ENCODE measurements at places on chromosomes 1 and 21.

- DNase-seq, result no peak
Measured at GRCh38 chr1:45765999-45766792, 15.7 kb upstream of the IPP start.

DNA sequence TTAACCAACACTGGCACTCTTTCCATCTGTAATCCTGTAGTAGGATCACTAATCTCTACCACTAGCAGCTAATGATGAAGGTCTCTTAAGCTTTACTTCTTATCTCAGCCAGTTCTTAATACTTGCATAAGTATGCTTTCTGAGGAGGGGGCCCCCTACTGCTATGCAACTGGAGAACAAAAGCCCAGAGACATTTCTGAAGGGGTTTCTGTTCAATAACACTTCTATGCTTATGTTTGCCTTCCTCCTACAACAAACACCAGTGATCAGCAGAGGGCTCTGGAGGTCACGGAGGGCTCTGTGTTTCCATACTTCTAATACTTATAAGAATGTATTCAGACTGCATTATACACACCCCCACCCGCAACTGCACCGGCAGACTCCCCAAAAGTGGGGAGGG is 215.8 kb downstream of the BARHL2 start:
- DNase-seq, result no peak

DNA sequence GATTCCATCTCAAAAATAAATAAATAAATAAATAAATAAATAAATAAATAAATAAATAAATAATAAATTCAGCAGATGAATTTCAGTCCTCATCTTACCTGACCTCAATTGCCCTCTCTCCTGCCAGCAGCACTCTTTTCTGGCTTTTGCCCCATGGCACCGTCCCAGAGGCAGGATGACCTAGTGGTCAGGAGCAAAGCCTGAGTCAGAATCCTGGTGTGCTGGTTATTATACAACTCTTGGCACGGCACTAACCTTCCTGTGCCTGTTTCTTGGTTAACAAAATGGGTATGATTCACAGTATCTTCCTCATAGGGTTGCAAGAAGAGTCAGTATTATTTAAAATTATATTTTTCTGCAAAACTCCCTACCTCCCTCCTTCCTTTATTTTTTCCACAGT is 43.0 kb downstream of the NKAIN1 start:
- no peak for DNase-seq

DNA sequence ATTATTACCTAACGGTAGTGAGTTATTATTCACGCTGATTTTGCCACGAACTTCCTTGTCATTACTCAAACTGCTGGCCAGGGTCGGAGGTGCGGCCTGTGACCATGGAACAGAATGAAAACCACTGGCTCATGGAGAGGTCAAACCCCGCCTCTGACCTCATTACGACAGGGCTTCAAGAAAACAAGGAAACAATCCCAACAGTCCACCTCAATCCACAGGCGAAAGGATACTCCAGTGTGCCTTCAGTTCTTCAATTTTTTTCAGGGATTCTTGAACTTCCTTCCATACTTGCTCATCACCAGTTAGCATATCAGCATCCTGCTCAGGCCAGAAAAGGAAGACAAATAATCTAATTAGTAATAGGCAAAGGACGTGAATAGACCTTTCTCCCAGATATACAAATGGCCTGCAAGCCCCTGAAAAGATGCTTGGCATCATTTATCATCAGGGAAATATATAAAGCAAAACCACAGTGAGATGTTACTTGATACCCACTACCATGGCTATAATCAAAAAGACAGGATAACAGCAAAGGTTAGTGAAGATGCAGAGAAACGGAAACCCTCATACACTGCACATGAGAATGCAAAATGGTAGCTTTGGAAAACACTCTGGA is 643.4 kb downstream of the SMYD3 start:
- DNase-seq, result no peak

GRCh38 chr1:42745851-42746250 is 5.8 kb upstream of the CLDN19 start:
- DNase-seq, result no peak

DNA sequence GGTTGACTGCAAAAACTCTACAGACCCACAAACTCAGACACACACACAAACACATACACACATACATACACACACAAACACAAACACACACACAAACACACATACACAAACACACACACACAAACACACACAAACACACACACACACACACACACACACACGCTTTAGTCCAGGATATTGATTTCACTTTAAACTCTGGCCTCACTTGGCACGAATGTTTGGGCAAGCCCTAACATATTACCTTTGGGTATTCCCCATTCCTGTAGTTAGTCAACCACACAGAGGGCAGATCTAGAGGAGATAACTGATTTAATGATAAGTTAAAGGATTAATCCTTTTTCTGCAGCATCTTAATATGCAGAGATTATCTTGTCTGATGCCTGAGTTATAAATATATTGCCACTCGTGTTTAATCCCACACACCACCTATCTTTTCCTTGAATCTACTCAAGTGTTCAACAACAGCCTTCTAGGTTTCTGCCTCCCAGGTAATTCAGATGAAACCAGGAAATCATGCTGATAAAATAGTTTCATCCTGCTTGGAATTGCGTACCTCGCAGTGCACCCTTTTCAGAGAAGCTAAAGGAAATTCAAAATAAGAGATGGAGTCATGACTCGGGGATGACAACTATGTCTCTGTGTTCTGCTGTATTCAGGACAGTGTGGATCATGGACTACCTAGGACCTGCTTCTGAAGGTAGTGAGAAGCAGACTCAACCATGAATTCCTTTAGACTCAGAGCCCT is 14.5 kb upstream of the RUNX1 start:
- no peak for DNase-seq

- no peak for DNase-seq
Measured at GRCh38 chr1:107643766-107644165, 321.2 kb downstream of the VAV3 start.

DNA sequence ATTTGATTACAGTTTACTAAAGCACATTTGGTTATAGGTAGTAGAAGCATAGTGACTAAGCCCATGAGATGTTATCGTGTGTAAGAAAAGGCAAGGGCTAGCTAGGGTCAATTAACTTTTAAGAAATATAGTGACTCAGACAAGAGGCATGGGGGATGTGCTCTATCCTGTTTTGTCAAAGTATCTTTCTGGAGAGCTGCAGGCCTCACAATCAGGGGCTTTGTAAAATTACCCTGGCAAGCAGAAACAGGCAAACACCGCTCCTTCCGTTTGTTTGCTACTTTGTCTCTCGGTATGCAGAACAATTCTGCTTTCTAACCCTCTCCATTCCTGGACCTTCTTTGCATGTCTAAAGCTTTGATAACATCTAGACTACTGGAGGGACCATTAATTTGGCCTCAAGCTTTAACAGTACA is 26.1 kb upstream of the ZNF697 start:
- DNase-seq, result no peak

- DNase-seq, result no peak
Measured at GRCh38 chr1:9363061-9363471, 70.4 kb downstream of the SPSB1 start.

GRCh38 chr1:119227456-119227855 is 87.0 kb upstream of the WARS2 start:
- DNase-seq, result no peak

DNA sequence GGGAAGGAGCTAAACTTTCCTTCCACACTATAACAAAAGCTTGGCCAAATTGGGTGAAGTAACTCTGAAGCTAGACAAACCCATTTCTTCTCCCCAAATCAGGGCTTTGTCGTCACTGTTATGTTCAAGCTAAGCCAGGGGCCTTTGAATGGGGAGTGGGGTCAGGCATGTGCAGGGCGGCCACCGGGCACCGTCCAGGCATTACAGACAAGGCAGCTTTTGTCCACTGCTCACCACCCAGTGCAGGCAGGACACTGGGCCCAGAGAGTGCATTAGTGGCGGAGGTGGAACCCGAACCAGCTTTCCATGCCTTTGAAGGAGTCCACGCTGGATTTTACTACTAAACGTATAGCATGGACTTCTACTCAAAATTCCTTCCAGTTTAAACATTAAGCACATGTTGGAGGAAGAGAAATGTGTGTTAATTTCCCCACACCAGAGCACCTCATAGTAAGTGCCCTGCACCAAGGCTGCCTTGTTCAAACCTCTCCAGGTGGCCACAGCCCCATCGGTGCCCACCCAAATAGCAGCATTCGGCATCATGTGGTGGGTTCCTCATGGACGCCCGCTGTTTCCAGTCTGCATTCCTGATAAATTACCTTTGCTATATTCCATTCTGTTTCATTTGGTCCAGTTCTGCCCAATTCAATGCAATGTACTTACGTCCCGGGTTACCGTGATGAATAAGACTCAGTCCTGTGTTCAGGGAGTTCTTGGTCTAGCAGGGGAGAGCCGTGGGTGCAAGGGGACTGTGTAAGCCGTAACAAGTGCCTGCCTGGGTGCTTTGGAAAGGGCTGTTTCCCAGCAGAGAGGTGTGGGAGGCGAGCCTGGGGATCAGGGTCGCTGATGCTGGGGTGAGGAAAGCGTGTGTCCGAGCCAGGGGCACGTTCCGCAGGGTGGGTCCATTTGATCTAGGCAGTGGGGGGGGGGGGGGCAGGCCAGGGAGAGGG is 1.6 kb downstream of the UBASH3A start:
- no peak for DNase-seq

DNA sequence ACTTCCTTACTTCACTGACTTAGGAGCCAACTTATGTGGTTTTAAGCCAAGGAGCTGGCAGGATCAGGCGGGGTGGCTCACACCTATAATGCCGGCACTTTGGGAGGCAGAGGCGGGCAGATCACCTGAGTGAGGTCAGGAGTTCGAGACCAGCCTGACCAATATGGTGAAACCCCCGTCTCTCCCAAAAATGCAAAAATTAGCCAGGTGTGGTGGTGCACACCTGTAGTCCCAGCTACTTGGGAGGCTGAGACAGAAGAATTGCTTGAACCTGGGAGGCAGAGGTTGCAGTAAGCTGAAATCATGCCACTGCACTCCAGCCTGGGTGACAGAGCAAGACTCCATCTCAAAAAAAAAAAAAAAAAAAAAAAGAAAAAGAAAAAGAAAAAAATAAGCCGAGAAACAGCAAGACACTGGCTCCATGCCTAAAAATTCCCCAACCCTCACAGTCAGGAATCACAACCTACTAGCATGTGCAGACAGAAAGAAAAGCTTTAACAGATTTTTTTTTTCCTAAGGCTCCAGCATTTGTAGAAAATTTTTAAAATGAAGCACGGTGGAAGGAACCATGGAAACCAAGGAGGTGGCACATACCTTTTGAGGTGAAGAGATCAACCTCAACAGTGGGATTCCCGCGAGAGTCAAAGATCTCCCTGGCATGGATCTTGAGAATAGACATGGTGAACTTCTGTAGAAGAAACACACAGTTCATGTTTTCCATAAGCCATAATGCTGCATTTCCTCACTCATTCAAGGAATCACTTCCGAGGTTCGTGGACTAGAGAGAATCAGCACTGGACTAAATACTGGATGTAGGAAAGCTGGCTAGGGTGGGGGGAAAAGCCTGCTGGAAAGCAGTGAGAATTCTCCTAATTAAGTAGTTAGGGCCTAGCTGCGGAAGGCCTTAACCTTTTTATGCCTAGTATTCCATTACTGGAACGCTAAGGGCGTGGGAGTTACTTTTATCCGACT is 4.0 kb downstream of the ENO1 start:
- no peak for DNase-seq

GRCh38 chr21:43979654-43980053 is 32.5 kb upstream of the TRAPPC10 start:
- DNase-seq, result no peak

GRCh38 chr1:3740042-3740441 is 12.2 kb upstream of the CCDC27 start:
- no peak for DNase-seq

DNA sequence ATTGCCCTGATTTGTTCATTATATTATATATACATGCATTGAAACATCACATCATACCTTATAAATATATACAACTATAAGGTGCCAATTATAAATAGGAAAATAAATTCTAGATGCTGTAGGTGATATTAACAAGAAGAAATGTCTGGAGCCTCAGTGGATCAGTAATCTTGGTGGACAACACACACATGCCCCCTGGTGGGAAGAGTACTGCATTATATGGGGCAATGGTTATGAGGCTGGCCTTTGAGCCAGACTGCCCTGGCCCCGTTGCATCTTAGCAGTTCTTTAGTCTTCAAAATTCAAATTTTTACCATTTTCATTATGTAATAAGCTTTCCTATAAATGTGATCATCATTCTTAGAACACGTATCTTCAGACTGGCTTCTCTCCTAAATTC is 335.0 kb upstream of the GREM2 start:
- no peak for DNase-seq

- no peak for DNase-seq
Measured at GRCh38 chr1:224217655-224218623, 34.9 kb downstream of the DEGS1 start.

Measured in activated naive CD8-positive, alpha-beta T cell treated with anti-CD3 and anti-CD28 coated beads, Interleukin-2, amount 50 U/mL, for 24 hours (primary cell).